PC-3 (cell line): ENCODE measurements at places on chromosomes 13 and 19.

DNA sequence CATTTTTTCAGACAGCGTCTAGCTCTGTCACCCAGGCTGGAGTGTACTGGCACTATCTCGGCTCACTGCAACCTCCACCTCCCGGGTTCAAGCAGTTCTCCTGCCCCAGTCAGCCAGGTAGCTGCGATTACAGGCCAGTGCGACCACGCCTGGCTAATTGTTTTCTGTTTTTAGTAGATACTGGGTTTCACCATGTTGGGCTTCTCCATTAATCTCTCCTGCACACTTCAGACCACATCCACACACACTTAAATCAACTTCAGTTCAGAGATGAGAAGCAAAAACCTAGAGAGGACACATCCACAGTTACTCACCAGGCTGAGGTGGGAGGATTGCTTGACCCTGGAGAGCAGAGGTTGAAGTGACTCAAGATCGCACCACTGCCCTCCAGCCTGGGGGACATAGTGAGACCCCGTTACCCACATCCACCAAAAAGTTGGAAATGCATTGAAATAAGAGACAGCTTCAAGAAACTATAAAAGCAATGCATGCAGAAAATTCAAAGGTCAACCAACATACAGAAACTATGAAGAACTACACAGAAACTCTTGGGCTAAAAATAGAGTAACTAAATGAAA is 42.3 kb downstream of the ZNF611 start:
- DNase-seq = no peak

DNA sequence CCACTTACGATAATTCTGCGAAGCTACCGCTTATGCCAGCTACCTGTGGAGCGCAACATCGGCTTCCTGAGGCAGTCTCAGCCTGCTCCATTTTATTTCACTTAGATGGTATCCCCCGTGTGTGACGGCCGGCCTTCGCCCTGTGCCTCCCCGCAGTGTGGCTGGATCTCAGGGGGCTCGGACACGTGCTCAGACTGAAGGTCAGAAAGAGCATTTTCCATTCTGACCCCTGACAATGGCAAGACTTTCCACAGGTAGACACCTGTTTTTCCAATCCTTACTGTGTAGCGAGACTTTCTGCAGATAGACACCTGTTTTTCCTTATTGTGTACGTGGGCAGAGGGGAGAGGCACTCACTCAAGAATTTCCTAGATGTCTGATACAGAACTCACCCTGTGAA is 52.7 kb downstream of the ATP11A start:
- no peak for DNase-seq

DNA sequence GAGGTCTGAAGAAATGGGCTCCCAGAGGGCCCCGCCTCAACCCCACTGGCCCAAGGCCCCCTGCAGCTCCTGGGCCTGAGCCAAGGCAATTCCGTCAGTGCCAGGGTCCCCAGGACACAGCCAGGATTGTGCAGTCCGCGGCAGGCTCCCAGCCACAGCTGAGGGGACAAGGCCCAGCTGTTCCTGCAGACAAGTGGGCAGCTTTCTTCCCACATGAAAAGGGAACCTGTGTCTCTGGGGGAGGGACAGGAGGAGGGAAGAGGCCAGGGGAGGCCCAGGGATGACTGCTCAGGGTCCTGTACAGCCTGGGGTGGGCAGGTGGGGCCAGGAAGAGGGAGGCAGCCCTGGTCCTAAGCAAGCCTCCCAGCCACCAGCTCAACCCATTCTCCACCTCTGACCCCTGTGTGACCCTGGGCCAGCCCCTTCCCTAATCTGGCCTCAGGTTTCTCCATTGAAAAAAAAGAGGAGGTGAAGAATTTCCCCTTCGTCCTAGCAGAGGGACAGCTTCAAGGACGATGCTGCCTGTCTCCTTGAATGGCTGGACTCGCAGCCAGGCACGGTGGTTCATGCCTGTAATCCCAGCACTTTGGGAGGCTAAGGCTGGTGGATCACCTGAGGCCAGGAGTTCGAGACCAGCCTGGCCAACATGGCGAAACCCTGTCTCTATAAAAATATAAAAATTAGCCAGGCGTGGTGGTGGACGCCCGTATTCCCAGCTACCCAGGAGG is 20.5 kb upstream of the VSTM2B start:
- no peak for DNase-seq

DNA sequence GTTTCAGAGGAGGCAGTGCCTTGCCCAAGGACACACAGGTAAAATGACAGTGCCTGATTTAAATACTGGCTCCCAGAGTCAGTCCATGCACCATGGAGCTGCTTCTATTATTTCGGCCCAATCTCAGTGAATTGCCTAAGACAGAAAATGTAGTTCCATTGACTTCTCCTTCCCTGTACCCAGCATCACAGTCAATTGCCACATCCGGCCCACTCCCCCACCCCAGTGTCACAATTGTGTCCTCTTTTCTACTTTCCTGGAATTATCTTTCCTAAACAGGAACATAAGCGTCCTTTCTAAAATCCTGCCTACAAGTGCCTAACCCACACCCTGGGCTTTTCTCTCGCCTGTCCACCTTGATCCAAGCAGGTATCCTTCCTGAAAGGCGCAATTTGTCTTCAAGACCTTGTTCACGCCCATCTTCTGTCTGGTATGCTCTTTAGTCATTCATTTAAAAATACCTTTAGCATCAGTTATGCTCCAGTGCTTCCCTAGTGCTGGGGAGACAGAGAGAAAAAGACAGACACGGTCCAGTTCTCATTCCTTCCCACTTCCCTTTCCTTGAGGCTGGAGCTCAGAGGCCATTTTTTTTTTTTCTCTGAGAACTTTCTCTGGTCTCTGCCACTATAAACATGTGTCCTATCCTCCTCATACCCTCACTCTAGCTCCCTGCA is 411.4 kb downstream of the LIG4 start:
- DNase-seq = no peak

DNA sequence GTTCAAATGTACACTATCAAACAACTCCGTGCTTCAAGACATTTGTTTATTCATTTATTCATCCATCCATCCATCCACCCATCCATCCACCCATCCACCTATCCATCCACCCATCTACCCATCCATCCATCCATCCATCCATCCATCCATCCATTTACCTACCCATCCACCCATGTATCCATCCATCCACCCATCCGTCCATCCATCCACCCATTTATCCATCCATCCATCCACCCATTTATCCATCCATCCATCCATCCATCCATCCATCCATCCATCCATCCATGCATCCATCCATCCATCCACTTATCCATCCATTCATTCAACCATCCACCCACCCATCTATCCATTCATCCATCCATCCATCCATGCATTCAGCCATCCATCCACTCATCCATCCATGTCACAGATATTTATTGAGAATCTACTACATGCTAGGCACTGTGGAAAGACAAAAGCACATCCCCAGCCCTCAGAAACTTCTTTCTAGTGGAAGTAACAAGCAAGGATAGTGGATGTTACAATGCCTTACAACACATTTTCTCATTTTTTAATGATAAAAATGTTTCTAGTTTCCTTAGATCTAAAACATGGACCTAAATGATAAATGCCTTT is 237.6 kb downstream of the ZNF536 start:
- DNase-seq = no peak

- peak; percentile 83 for DNase-seq
Observed at GRCh38 chr19:17765069-17765618, 13.9 kb downstream of the FCHO1 start.

DNA sequence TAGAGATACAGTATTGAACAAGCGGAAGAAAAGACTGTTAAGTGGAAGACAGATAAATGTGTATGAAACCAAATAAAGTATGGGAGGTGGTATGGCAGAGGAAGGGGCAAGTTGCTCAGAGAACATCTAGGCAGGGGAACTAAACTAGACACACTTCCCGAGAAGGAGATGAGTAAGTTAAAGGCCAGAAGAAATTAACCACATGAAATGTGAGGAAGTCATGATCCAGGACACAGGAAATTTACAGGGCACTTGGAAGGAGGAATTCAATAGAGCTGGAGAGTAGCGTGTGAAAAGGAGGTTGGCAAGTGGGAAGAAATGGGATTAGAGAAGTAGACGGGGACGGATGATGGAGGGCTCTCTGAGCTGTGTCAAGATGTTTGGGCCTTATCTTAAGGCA is 208.8 kb downstream of the COG6 start:
- no peak for DNase-seq

GRCh38 chr19:56476651-56477428 is at the start of gene ZNF667:
ZNF667 (minus strand) TSS chr19:56477345; CDS start chr19:56462370, 14,975 bp downstream.
- DNase-seq = peak; percentile 46

- DNase-seq = no peak
Observed at GRCh38 chr19:46371371-46371901, 24.5 kb downstream of the PPP5C start.
